ENCODE measurements at places on chromosomes 11 and 22.

DNA sequence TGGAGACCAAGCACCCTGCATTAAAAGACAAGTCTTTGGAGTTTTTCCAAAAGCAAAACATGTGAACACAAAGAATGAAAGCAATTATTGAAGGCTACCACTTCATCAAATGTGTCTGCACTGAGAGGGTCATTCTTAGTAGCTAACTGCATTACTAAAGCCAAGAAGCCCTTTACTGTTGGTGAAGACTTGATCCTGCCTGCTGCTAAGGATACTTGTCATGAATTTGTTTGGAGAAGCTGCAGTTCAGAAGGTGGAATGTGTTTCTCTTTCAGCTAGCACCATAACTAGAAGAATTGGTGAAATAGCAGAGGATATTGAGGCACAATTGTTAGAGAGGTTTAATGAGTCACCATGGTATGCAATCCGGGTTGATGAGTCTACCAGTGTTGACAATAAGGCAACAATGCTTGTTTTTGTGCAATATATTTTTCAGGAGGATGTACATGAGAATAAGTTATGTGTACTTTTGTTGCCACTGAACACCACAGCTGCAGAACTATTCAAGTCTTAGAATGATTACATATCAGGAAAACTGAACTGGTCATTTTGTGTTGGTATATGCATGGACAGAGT is 457.3 kb upstream of the ISX start:
- no peak for DNase-seq

DNA sequence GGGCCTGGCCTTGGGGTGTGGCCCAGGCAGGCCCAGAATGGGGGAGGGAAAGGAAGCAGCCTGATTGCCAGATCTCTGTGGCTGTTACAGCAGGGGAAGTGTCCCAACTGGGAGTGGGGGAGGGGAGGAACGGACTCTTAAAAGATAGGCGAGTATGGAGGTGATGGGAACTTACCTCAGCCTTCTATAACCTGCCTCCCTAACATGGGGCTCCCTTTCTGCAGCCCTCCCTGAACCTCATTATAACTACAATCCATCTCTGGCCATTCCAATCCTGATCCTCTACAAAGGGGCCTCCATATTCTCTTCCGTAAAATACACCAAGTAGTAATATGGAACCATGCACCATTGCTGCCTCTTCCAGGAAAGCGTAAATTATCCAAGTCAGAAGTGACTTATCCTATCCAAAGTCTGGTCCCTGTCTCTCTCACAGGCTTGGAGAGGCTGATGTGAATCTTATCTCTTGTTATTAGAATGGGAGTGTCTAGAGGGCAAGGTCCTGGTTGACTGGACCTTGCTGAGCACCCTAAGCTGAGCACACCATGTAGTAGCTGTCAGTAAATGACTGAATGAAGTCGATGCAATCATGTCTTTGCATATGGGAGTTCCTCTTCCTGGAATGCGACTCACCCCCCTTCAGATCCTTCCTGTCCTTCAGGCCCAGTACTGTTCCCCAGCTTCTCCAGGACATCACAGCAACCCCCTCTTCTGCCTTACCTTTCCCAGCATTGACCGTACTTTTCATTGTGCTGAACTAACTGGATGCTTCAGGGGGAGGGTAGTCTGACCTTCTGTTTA is 5.9 kb downstream of the RHOG start:
- DNase-seq = no peak

DNA sequence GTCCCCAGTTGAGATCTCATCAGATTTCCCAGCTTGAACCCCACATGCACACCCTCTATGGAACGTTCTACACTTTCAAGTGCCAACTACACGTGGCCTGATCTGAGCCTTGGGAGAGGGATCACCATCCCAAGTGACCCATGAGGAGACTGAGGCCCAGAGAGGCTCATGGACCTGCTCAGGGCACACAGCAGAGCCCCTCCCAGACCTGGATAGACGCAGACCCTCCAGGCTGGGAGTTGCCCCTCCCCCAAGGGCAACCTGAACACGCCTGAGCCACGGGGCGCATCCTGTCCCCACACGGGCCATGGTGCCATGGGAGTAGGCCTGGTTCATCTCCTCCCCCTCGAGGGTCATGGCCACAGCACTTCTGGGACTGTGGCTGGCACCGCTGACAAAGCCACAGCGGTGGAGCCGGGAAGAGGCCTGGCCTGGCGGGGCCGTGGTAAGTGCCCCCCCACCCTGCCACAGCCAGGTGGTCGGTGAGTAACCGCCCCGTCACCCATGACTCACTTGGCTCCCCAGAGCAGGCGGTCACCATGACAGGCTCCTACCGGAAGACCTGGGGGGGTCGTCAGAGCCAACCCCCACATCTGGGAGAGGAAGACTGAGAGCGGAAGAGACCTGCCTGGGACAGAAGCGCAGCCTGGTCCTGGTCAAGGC is 8.1 kb downstream of the WNT7B start:
- no peak for DNase-seq

DNA sequence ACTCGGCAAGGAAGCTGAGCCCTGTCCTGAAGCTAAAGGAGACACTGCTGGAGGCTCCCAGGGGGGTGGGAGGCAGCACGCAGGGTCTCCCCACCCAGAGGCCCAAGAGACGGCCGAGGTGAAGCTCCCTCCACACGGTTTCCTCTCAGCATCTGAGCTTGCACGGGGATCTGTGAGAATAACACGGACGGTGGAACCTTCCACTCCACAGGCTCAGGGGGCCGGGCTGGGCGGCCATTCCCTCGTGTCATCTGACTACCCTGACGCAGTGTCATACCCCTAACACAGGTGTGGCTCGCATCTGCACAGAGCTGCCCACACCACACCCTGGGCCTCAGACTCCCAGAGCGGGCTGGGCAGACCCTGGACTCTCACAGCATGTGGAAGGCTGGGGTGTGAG is 409.7 kb downstream of the SHANK2 start:
- DNase-seq = no peak

DNA sequence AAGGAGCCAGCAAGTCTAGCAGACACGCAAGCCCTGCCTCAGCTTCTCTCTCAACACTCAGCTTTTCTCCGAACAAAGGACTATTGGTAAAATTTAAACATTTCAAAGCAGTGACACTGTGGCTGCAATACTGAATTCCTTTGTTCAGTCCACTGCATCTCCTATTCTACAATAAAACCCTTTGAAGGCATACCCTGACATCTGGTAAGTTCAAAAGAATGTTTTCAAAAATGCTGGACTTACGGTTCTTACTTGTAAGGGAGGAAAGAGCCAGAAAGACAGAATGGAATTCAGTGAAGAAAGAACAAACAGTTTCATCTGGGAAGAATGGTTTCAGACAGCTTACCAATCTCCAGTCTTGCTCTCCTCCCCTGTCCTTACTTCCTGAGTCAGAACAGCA is 12.7 kb upstream of the OR8K1 start:
- no peak for DNase-seq

GRCh38 chr11:77400775-77401449 is 73.0 kb downstream of the PAK1 start:
- DNase-seq = no peak

DNA sequence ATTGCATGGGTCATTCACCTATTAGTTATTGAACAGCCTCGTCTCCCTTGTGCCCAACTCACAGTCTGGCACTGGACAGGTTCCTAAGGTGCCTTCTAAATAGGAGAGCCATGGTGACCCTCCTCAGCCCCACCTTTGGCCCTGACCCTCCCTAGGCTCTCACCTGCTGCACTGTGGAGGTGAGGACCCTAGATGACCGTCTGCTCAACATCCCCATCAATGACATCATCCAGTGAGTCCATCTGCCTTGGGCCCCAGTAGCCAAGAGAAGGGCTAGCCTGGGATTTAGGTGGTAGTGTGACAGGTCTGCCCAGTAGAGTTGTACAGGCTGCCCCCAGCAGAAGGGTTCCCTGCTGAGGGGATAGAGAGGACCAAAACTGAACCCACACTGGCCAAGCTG is 13.6 kb downstream of the UCP2 start:
- DNase-seq = no peak

DNA sequence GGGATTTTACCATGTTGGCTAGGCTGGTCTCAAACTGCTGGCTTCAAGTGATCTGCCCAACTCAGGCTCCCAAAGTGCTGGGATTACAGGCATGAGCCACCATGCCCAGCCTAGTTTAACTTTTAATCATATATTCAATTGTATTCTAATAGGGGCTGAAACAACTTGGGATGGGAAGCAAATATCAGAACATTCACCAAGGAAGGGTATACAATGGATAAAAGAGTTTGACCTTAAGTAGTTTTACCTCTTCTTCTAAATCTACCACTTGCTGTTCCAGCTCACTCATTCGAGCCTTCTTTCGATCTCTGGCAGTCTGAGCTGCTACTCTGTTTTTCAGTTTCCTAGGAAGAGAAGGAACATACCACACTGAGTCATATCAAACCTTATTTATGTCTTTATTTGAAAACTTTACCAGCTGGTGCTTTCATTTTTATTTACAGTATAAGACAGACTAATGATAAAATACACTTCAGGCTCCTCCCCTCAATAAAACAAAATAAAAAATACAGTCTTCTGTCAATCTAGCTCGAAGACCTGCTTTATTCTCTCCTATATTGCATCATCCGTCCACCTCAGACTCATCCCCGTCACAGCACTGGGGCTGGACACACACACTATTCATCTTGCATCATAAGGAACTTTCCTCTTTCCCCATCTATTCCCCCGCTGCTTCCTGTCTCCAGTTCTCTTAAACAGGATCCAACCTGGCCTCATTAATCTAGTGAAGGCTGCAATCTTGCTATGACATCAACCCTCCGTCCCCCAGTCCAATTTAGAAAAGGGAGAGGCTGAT is 1.4 kb downstream of the XBP1 start:
- peak; percentile 21 for DNase-seq

GRCh38 chr22:17370766-17371432 is 1.6 kb downstream of the CECR2 start:
- no peak for DNase-seq

DNA sequence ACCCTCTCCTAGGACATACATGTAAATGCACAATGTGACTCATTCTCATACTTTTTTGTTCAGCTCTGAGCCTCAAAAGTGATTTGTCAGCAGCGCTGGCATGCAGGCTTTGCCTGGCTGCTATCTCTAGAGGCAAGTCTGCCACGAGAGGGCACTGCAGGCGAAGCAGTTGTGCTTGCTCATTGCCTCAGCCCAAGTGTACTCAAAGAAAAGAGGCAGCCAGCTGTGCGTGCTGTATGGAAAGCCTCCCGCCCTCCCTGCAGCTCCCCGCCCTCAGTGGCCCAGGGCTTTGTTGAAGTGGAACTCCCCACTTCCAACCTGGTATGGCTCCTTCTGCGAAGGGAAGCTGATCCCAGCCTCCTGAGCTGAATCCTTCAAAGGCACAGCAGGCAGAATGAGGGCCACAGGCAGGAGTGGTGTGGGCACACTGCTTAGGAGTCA is 16.3 kb downstream of the SDHAF2 start:
- DNase-seq = peak; percentile 63

- no peak for DNase-seq
Observed at GRCh38 chr22:24319451-24319850, 48.8 kb downstream of the SPECC1L start.

- DNase-seq = no peak
Observed at GRCh38 chr11:90134478-90135003, at the start of gene NAALAD2. Gene NAALAD2 (plus strand): TSS chr11:90134663. CDS start chr11:90134759, 96 bp downstream.

DNA sequence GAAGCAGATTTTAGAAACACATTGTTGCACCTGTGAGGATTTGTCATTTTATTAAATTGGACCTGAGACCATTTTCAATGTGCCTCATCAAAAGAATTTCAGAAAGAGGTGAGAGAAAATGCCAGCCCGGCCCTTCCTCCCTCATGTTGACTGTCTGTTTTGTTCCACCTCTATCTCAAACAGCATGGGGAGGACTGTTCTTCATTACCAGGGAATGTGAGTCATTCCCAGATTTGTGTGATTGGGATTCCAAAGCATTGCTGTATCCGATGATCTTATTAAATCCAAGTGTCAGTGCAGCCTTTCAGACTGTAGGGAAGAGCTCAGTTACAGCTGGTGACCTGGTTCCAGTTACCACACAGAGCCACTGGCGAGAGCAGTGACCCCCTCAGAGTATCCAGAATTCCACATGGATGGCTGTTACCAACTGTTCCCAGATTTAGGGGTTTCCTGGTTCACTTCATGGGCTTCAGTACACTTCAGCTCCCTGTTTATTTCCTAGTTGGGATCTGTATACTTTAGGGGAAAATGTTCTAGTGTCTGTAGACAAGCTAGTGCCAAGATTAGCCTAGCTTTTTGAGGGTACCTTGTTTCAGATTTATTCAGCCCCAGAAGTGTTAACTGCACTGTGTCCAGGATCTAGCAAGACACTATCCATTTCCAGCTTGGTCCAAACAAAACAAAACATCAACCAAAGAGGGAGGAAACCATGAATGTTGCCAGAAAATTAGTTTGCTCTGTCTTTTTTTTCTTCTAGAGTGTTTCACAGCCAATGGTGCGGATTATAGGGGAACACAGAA is 20.9 kb downstream of the KREMEN1 start:
- no peak for DNase-seq

- DNase-seq = no peak
Observed at GRCh38 chr11:133409799-133410198, 122.5 kb downstream of the OPCML start.

DNA sequence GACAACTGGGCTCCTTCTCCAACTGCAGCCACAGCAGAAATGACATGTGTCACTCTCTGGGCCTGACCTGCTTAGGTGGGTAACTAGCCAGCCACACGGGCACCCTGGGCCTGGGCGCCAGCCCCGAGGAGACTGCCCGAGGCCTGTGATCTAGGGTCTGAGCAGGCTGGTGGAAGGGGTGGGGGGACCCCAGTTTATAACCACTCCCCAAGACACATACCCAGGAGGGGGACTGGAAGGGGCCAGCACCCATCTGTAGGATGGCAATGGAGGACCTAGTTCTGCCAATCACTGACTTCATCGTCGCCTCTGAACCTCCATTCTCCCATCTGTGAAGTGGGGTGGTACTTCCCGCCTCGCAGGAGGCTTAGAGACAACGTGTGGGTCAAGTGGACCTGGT is 16.1 kb downstream of the CD5 start:
- no peak for DNase-seq

DNA sequence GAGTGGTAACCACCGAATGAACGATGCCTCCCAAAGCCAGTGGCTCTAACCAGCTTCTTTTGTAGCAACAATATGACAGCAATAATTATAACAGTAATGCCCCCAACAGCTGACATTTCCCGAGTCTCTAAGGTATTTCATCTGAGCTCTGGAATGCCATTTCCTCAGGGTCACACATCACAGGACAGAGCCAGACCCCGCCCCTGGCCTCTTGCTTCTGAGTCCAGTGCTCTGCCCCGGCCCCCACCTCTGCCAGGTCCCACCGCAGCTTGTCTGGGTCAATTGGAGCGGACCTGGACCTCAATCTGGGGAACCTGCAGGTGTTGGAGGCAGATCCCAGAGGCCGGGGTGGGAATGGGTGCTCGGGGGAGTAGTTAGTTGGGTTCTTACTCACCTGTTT is 63.8 kb downstream of the IGLL1 start:
- DNase-seq = no peak

DNA sequence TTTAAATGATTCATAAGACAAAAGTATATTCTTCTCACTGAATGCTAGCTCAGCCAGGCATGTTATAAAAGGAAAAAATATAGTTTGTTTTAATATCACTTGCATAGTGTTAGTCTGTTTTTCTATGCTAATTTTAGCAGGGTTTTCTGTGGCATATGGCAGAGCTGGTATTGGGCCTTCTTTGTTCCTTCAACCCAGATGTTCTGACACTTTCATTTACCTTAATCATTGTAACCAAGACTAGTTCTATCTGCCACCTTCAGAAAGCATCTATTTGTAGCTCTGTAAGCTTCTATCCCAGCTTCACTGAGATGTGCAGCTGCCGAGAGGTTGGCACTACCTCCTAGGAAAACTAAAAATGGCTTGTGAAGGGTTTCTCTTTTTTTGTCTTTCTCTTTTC is 338.7 kb downstream of the GUCY1A2 start:
- no peak for DNase-seq

GRCh38 chr11:71452199-71453036 is 585 bp upstream of the NADSYN1 start:
- DNase-seq = no peak

- no peak for DNase-seq
Observed at GRCh38 chr11:71096751-71097388, 155.5 kb downstream of the SHANK2 start.
